ENCODE measurements at places on chromosomes 3 and 15. TPM values are rescaled to one million over a fixed set of nuclear protein-coding genes. Genes with fewer than 3 reads are reported as not detected.
A peak's percentile ranks its signal among the peaks of the same experiment; 100 is the strongest.

- DNase-seq = peak; percentile 80
Measured at GRCh38 chr15:31128919-31129768, 27.6 kb upstream of the TRPM1 start.

DNA sequence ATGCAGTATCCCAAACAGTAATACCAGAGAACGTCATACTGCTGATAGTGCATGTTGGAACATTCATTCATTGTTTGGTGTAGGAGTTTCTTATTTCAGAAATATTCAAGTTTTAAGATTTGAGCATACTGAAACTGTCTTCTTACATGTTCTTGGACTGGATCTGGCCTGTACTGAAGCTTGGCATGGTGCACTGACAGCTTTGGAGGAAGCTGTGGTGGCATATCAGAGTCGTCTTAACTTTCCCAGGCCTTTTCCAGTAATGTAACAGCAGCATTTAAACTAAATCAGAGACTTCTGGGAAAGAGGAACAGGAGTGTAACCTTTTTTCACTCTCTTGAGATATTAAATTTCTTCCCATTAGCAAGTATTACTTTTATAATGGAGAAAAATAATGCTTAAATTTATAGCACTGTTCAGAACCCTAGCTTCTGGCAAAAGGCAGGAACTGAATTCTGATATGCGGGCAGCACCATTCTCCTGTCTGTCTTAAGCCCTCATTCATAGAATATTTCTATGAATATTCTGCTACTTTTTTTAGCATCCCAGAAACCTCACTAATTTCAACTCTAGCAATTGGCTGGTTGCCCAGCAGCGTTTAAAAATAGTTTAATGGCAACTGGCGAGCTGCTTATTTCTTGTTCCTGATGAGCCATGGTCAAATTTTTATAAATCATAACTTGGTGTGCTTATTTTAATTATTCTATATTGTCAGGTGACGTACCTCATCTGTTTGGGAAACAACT lies 31.1 kb downstream of the DNAJC13 start:
- peak; percentile 82 for DNase-seq

DNA sequence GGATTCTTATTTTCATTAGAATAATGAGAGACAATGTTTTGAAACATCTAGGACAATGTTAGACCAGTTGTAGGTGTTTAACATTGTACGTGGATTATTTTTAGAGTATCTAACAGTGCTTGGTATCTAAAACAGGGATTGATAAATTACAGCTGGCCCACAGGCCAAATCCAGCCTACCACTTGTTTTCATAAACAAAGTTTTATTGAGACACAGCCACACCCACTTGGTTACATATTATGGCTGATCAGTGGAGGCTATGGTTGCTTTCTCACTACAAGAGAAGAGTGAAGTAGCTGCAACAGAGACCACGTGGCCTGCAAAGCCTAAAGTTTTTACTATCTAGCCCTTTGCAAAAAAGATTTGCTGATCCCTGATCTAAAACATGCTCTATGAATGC lies 223.1 kb upstream of the CTNNB1 start:
- no peak for DNase-seq

DNA sequence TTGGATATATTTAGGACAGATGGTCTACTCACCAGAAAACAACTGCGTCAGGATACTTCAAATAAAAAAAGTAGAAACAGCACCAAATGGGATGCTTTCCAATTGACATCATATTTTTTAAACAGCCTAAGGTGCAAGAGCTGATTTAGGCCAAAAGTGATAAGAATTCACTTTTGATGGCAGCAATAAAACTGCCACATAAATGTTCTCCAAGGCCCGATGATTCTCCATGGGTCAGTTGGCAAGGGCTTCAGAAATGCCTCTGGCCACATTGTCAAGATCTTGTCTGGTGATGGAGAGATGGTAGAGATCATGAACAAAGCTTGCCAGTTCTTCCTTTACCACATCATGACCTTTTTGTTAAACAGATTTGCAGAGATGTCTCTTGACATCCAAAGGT lies 38.9 kb downstream of the LDHAL6B start:
- no peak for DNase-seq

DNA sequence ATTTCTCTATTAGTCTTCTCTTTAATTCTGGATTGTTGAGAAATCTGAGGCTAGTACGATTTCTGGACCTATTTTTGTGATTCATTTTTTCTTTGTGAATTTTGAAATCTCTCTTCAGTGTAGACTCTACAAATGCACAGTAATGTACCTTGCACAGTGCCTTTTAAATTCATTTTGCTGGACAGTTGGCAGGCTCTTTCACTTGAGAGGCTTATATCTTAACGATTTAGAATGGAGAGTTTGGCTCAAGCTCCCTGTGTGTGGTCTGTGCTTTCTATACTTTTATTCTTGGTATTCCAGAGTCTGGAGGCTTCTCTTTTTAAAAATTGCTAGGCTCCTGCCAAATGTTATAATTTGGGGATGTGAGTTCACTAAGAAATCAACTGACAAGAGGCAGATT lies 8.8 kb downstream of the CRYBG3 start:
- DNase-seq = no peak

DNA sequence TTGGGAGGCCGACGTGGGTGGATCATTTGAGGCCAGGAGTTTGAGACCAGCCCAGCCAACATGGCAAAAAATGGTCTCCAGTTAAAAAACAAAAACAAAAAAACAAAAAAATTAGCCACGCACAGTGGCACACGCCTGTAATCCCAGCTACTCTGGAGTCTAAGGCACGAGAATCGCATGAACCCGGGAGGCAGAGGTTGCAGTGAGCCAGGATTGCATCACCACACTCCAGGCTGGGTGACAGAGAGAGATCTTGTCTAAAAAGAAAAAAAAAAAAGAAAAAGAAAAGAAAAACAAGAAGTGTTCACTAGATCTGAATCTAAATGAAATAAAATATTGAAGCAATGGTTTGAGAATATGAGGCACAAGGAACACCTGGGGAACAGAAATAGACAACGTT lies 36.7 kb downstream of the SLC9A9 start:
- no peak for DNase-seq

DNA sequence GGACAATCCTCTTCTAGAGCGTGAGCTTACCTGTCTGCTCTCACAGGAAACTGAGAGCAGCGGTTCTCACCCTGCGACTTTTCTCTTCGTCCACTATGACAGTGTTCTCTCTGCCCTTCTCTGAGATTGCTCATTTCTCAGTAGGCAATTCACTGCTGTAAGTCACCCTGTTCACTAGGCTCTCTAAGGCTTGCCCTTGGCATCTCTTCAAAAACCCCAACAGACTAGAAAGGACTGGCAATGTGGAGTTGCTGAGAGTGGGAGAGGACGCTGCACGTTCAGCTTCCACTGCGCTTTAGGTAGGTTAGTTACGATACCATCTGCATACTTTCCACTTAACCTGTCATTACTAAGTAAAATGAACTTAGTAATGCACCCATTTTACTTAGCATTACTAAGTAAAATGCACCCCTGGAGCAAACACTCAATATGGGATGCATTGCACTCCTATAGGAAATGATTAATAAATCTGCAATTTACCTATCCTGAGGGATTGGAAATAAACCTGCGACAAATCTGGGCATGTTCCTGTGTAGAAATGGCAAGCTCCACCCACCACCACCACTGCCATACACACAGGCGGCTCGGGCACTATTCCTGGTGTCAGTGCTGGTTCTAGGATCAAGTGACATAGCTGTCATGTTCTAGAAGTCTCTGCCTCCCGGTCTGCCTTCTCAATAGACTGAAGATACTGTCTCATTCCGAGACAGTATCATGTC lies 21.4 kb downstream of the XPC start:
- DNase-seq = no peak

DNA sequence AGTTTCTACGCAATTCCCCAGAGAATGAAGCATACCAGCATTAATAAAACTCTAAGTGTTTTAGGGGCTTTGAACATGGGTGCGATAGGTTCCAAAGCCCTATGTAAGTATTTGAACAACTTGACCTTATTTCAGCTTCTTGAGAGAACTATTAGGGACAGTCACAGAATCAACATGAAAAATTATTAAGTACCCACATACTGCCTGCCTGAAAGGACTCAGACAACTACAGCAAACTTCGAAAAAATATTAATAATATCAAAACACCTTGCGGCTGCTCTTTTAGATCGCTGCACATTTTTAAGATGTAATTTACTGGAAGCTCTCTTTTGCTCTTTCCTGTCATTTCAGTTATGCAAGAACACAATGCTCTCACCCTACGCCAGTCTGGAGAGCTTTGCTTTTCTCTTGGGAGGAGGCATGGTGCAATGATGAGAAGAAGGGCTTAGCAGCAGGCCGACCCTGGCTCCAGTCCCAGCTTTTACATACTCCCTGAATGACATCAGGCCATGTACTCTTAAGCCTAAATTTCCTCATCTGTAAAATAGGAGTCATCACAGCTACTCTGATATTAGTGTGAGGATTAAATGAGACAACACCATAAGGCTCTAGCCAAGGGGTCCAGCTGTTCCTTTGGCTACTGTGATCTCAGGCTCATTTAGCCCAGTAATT lies 640.7 kb downstream of the FHIT start:
- DNase-seq = peak; percentile 27

FBXO40 gene
- 231 TPM for total RNA-seq

DGKG gene
- 60.9 TPM for total RNA-seq

OR5H15 gene
- not detected for total RNA-seq

GOLGA8Q gene
- total RNA-seq = not detected

CTXN2 gene
- not detected for total RNA-seq
